ENCODE measurements at places on chromosomes 3 and 15.
A peak's percentile ranks its signal among the peaks of the same experiment; 100 is the strongest.

DNA sequence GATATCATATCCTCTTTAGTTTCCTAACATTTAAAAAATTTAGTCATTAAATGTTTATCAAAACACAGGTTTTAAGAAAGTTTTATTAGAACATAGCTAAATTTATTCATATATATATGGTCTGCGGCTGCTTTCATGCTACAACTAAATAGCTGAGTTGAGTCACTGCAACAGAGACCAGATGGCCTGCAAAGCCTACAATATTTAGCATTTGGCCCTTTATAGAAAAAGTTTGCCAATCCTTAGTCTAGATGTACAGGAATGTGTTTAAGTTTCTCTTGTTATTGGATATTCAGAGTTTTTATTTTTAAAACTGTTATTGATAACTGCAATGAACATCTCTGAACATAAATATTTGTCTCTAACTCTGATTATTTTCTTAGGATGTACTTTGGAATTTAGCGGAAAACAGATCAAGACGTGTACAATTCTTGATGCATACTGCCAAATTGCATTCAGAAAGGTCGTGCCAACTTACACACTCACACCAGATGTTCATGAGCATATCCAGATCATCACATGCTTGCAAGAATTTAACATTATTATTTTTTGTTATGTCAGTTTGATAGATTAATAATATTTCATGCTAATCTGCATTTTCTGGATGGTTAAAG, 157.9 kb downstream of the STAC start:
- DNase-seq: no peak

- DNase-seq: peak; percentile 61
These were observed 3.8 kb upstream of the LOXL1 start for GRCh38 chr15:73922186-73923151.

DNA sequence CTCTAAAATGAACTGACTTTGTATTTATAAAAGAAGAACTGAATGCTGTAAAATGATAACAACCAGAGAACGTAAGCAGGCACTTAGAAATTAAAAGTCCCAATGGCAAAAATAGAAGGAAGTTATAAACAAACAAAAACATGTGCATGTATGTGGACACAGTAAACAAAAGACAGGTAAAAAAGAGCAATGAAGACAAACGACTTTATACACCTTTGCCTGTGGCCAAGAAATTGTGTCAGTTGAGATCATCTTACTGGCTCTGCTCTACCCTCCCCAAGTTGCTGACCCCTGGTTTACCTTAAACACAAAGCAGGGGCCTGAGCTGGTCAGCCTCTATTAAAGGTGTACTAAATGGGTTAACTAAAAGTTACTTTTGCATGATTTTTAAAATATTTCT, 41.7 kb upstream of the GP5 start:
- no peak for DNase-seq

- no peak for DNase-seq
These were observed 12.8 kb downstream of the C2CD4A start for GRCh38 chr15:62079594-62079993.

DNA sequence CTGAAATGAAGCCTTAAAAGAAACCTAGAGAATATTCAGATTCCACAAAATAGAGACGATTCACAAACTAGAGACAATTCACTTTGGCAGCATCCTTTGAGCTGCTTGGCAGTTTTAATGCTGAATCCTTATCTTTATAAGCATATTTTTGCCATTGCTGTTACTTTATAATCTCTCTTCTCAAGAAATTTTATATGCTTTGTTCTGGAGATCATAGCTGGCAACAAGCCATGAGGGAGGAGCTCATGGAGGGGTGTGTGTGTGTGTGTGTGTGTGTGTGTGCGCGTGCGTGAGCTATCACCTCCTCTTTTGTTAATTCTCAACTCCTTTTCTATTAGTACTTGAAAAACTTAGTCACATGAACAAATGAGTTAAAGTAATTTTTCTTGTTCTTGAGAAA, 495.0 kb upstream of the RGMA start:
- no peak for DNase-seq

Measured in nephron progenitor cell (in vitro differentiated cells).